ENCODE measurements at places on chromosomes 13 and 19. TPM values are rescaled to one million over a fixed set of nuclear protein-coding genes. Genes with fewer than 3 reads are reported as not detected.

GRCh38 chr19:1093811-1094553 lies 1.2 kb downstream of the POLR2E start:
- no peaks in the 10 kb centered on the region for H3K27me3 ChIP-seq
- H3K4me3 ChIP-seq: peak overlapping the region; percentile 88

DNA sequence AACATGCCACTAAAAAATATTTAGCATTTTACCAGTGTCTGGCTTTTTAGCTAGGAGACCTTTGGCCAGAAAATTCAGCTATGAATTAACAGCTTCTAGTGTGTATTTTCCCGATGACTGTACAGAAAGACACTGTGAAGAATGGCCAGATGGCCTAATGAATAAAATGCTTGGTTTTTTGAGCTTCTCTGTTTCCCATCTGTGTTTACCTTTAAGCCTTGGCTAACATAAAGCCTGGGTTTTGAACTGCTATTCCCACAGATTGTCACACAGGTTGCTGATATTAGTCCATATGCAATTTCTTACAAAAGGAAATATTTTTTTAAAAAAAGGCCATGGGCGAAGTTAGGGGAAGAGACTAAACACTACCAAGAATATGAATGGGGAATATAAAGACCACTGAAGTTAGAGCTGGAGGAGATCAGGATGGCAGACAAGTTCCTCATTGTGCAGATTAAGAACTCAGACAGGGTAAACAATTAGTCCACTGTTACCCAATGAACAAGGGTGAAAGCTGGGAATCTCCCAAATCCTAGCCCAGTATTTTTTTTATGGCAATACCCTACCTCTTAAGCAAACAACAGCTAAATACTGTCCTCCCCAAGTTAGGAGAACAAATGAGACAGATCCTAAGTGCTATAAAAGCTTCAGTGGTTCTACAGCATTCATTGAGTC lies 95.1 kb downstream of the DCT start:
- no peak overlapping the region for H3K4me3 ChIP-seq
- H3K36me3 ChIP-seq: no peaks in the 10 kb centered on the region
- no peaks in the 10 kb centered on the region for H3K27me3 ChIP-seq
- no peak for DNase-seq
- H3K4me1 ChIP-seq: no peaks in the 10 kb centered on the region
- no peak overlapping the region for H3K27ac ChIP-seq

- H3K27me3 ChIP-seq: no peaks in the 10 kb centered on the region
- H3K27ac ChIP-seq: no peak within 1 kb of the TSS
- H3K36me3 ChIP-seq: no peaks in the 10 kb centered on the region
- H3K4me3 ChIP-seq: no peak within 1 kb of the TSS
Observed at GRCh38 chr19:44671400-44671799, at the start of gene CEACAM19. Gene CEACAM19, plus strand, starts transcription at chr19:44671482. Its CDS starts 450 bp downstream, at chr19:44671932.

DAND5 gene
- not detected for total RNA-seq

Measured in left lung (tissue), 14 donors.